Pancreas (tissue), 10 donors: ENCODE measurements at places on chromosomes 7 and 10. TPM values are rescaled to one million over a fixed set of nuclear protein-coding genes. Genes with fewer than 3 reads are reported as not detected.

DNA sequence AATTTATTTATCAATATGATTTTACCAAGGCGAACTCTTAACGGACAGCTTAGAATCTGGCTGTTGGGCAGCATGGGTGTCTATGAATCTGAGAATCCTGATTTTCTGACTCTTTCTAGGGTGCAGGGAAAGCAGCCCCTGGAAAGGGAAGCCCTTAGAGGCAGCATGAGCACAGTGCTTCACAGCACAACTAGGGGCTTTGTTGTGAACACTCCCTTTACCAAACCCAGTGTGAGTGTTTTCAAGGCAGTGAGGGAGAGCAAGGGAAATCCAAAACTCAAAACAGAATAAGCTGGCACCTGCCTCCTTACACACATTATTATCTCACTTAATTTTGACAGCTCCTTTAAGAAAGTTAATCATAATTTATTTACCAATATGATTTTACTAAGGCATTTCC, 116.3 kb upstream of the CSTF2T start:
- DNase-seq: no peak
- H3K27me3 ChIP-seq: no peaks in the 10 kb centered on the region
- no peak overlapping the region for H3K4me3 ChIP-seq
- no peaks in the 10 kb centered on the region for H3K4me1 ChIP-seq
- H3K27ac ChIP-seq: no peak overlapping the region

- H3K27me3 ChIP-seq: no peaks in the 10 kb centered on the region
- DNase-seq: no peak
Measured at GRCh38 chr10:10128387-10128786, 889.3 kb upstream of the CELF2 start.

DNA sequence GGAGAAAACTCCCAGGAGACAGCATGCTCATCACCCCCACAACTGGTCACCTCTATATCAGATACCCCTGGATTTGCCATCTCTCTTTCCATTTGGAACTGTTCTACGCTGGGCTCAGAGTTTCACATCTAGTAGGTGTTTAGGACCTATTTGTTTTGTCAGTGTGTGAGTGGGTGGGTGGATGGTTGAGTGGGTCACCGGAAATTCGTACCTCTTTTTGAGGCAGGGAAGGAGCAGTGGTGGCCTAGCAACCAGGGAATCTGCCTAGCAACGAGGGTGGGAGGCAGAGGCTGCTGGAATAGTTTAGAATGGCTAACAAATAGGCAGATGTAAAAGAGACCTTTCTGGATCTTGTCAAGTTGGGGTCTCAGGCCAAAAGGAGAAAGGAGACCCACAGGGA, 23.2 kb upstream of the SLF2 start:
- no peak for DNase-seq
- no peaks in the 10 kb centered on the region for H3K4me1 ChIP-seq
- no peaks in the 10 kb centered on the region for H3K27me3 ChIP-seq
- no peak overlapping the region for H3K27ac ChIP-seq
- no peak overlapping the region for H3K4me3 ChIP-seq

LRGUK gene
- 0.91 TPM for polyA plus RNA-seq

DNA sequence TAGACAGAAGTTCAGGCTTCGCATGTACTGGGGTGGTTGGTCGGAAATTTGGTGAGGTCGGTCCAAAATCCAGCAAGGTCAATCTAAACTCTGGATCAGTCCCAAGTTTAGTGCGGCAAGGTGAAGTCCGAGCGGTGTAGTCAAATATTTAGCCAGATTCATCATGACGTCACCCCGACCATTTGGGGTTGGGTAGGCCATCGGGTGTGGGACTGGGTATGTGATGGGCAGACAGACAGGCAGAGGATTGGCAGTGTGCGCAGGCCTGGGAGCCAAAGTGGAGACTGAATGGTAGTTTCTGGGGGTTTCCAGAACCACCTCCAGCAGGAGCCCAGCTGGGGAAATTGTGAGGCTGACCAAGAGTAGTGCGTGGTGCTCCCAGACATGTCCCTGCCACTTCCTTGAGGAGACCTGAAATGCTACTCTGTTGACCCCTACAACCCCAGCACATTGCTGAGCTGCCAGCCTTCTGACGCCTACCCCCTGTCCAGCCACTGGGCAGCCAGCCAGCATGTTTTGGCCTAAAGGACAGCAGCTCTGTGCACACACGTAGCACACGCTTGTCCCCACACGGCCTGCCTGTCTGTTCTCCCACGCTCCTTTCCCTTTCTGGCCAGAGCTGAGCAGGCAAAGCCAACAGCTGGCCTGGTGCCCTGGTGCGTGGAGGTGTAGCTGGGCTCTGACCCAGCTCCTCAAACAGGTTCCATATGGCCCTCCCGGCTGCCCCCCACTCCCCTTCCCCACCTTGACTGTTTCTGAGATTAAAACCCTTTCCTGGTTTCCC, 55.9 kb downstream of the FAM241B start:
- peak overlapping the region; percentile 75 for H3K27ac ChIP-seq
- no peaks in the 10 kb centered on the region for H3K36me3 ChIP-seq
- H3K27me3 ChIP-seq: no peaks in the 10 kb centered on the region
- H3K4me3 ChIP-seq: no peak overlapping the region
- DNase-seq: peak; percentile 93
- H3K4me1 ChIP-seq: peaks cover 34% of the 10 kb centered on the region

DNA sequence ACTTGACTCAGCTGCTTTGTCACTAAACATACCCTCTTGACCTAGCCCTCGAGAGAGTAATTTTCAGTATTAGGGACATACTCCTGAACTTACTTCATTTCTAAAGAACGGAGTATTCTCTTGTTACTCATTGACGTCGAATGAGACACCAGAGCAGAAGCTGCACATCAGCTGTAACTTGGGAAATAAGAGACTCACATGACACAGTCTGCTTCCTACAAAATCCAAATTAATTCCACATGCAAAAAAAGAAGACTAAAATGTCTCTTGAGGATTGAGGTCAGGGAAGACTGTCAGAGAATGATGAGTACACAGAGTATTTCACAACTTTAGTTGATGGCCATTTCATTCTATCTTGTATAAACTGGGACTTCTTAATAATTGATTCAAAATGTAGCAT, 114.7 kb upstream of the EGFR start:
- no peak for DNase-seq
- H3K27ac ChIP-seq: no peak overlapping the region
- no peaks in the 10 kb centered on the region for H3K27me3 ChIP-seq
- no peaks in the 10 kb centered on the region for H3K36me3 ChIP-seq
- H3K4me1 ChIP-seq: no peaks in the 10 kb centered on the region

PPP1R9A gene
- polyA plus RNA-seq: 6.6 TPM

SCART1 gene
- polyA plus RNA-seq: 3.9 TPM

GRCh38 chr7:135209225-135209834, 2.0 kb downstream of the WDR91 start:
- DNase-seq: no peak
- H3K4me3 ChIP-seq: no peak overlapping the region
- peak overlapping the region; percentile 83 for H3K27ac ChIP-seq
- no peaks in the 10 kb centered on the region for H3K27me3 ChIP-seq
- peaks cover 43% of the 10 kb centered on the region for H3K4me1 ChIP-seq
